ENCODE measurements at places on chromosomes 4 and X.

DNA sequence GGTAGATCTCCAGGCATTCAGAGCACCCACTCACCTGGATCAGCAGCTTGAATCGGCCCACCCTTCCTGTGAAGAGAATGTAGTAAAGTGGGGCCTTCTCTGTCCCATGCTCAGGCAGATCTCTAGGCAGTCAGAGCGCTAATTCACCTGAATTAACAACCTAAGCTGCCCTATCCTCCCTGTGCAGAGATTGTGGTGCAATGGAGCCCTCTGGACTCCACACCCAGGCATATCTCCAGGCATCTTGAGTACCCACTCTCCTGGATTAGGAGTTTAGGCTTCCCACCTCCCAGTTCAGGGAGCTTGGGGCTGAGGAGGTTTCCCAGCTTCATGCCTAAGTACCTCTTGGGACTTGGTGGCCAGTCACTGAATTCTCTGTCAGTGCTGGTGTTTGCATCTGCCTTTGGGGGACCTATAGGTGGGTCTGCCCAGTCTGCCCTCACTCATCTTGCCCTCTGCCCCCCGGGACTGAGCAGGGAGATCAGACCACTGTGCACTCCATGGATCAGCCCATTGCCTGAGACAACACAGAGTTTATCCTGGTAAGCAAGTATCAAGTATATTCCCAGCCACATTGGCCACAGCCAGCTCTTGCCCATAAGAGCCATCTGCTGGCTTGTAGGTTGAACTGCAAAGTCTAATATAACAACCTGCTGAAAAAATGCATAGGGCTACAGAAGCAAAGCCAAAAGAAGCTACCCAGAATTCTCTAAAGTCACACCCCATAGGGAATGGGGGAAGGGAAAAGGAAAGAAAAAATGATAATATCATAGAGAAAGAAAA is 372.9 kb downstream of the KLHL13 start:
- DNase-seq = no peak

- DNase-seq = no peak
Observed at GRCh38 chr4:69835766-69836165, 24.2 kb downstream of the SULT1E1 start.

DNA sequence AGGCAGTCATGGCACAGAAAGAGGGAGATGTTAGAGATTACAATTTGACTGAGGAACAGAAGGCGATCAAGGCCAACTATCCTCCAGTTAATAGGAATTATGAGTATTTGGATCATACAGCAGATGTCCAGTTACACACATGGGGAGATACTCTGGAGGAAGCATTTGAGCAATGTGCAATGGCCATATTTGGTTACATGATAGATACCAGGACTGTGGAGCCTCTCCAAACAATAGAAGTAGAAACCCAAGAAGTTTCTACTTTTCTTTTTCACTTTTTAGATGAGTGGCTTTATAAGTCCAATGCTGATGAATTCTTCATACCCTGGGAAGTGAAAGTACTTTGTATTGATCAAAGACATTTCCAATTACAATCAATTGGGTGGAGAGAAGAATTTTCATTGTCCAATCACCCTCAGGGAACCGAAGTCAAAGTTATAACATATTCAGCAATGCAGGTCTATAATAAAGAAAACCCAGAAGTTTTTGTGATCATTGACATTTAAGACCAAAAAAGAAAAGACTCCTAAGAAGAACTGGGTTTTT is 139.1 kb downstream of the MAB21L2 start:
- no peak for DNase-seq

DNA sequence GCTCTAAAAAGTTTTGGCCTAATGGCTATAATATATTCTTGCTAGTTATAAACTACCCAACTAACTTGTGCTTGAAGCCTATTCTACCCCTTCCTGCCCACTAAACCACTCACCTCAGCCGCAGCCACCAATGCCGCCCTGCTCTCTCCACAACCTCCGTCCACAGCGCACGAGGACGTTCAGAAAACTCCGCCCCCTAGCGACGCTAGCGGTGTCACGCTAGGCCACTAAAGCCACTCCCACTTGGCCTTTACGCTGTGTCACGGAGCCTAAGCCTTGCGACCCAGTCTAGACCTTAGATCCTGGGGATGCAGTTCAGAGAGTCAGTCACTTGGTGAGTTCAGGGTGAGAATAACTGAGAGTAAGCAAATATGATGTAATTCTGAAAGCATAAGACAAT is at the start of gene TEX11:
Gene TEX11, minus strand, starts transcription at position 171 of the 400 bp plus-strand sequence. CDS start 922 bp downstream, outside the sequence.
- DNase-seq = no peak

DNA sequence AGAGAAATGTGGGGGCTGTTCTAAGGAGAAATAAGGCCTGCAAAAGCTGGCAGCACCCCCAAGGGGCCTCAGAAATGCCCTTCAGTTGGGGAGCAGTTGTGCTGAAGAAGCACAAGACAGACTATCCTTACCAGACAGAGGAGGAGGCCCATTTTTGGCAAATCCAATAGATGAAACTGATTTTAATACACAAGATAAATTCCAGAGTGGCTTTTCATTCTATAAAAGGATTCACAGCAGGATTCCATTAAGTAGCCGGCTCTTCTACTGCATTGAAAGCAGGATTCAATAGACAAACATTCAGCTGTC is 8.1 kb downstream of the SEPTIN6 start:
- DNase-seq = no peak

DNA sequence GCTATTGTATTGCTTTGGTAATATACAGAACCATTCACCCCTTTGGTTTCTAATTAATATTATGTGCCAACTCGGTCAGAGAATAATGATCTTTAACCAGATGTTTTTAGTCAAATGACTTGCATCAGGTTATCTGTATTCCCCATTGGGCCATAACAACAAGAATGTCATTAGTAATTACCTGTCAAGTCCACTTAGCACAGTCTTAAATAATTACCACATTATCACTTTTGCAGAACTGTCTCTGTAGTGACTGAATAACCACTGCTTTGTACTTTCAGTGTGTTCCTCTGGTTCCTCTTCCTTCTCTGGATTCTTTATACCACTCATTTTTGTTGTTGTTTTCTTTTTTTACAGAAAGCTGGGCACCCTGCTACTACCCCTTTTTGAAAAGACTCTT is 257.7 kb upstream of the SPOCK3 start:
- DNase-seq = no peak

DNA sequence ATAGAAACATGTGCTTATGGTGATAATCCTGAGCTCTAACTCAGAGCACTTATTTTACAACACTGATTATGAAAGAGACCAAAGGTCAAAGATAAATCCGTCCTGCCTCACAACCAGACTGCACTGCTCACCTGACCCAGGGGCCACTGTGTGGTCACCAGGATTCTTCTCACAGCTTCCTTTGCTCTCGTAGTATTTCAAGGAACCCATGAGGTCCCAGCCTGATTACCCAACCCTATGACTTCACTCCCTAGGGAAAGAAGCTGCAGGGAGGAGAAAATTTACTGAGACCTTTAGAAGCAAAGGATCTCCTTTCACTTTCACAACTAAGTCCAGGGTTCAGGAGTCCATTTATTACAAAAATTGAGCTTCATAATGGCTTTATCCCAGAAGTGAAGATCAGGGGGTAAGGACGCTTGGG is 9.6 kb downstream of the SLC25A5 start:
- no peak for DNase-seq

DNA sequence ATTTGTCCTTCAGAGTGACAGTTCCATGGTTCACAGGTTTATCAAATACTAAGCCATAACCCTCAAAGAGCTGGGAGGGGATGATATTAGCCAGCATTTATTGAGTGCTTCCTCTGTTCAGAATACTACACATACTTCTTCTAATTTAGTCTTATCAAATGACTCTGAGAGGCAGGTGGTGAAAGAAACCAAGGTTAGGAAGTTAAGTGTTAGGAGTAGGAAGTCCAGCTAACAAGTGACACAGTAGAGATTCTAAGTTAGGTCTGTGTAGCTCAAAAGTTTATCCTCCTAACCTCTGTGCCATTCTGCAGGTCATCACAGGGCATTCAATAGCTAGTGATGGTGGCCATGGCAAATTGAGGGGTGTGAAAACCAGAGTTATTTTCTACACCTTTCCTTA is 198.3 kb upstream of the MID1 start:
- no peak for DNase-seq

All from NCI-H2029 treated with DMSO at 0.1 percent for 48 hours (cell line).